ENCODE measurements at places on chromosomes 12 and 14.
A peak's percentile ranks its signal among the peaks of the same experiment; 100 is the strongest.

GRCh38 chr12:48815126-48816110, 2.9 kb upstream of the CACNB3 start:
- peak; percentile 91 for DNase-seq

- DNase-seq = peak; percentile 23
Measured at GRCh38 chr12:116675339-116676107, 62.3 kb downstream of the SPRING1 start.

- DNase-seq = no peak
Measured at GRCh38 chr12:128754275-128754674, 69.5 kb downstream of the SLC15A4 start.

DNA sequence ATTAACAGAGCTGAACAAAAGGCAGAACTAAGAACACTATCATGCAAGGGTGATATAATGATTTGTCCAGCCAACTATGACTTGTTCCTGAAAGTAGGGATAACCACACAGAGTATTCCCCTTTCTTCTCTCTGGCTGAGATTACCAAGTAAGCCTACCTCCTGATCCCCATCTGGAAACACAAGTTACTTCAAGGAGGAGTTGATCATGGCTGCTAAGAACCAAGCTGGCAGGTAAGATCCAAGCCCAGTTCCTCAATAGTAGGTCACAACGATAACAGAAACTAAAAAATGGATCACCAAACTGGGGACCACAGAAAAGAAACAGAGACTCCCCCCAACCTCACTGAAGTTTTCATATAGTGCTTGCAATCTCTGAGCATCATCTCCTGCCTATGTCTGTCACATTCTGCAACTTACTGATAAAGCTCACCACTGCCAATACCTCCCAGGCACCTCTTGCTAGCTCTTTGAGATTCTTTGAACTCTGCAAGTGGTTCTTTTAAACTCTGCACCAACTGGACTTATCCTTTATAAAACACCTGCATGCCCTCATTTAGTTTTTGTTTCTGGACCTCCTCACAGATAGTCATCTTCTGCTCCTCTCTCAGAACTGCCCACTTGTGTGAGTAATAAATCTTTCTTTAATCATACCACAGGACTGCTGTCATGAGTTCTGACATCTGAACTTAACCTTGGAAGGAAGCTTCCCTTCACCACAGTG, 76.6 kb downstream of the LRP6 start:
- no peak for DNase-seq

DNA sequence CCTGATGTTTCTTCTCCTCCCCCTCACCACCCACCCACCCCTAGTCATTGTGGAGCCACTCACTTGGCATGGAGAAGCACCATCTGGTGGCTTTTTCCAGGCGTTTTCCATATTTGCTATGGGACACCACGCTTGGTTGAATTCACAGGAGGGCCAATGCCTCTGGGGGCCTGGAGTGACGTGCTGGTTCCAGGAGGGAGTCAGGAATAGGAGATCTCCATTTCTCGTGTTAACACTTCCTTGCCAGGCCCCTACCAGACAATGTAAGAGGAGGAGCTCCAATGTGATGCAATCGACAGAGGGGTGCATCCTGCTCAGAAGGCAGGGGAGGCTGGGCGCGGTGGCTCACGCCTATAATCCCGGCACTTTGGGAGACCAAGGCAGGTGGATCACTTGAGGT, 21.6 kb upstream of the TESC start:
- no peak for DNase-seq

DNA sequence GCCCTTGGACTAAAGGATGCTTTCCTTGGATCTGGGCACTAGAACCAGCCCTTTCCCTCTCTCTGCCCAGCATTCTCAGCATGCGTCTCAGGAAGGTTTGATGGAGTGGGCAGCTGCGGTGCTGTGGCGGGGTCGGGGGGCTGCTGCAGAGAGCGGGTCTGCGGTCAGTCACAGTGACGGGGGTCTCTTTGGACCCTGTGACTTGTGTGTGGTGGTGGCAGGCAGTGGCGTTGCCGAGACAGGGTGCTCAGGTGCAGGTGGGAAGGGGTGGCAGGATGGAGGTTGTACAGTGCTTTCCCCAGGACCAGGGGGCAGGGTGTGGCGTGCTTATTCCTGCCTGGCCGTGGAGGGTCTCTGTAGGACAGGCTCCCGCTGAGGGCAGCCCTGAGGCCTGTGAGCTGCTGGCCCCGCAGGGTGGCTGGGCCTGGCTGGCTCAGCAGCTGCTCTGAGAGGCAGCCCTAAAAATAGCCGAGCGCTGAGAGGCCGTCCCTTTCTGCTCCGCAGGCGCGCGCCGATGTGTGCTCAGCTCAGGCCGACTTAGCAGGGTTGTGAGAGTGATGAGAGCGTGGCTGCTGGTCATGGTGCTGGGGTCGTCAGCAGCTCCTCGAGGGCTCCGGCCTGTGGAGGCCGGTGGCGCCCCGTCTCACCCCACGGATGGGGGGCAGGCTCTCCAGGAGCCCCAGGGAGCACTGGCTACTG, 9.7 kb downstream of the PACS2 start:
- no peak for DNase-seq

DNA sequence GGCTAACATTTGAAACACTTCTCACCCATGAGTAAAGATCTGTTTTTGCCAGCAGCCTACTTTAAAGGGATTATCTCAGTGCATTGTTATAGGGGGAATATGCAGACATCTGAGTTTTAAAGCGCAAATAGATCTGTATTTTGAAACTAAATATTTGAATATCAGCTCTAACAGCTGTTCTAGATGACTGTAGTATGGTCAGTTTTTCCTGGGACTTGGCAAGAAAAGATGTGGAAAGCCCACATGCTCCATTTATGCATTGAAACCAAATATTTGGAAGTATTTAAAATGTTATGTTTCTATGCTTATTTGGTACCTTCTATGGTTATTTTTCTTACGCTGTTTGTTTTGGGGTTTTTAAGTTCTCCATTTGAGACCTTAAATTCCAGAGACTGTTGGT, 41.7 kb downstream of the RIC8B start:
- no peak for DNase-seq

DNA sequence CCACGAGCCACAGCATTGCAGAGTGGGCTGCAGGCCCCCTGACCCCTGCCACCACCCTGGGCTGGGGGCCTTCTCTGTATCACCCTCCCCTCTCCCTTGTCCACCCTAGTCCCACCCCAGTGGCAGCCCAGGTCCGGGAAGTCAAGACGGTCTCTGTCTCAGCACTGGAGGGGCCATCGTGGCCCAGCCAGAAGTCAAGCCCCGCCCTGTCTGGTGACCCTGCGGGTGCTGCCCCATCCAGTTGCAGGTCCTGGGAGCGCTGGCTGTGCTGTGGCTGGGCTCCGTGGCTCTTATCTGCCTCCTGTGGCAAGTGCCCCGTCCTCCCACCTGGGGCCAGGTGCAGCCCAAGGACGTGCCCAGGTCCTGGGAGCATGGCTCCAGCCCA, 2.7 kb downstream of the PLD4 start:
- no peak for DNase-seq

DNA sequence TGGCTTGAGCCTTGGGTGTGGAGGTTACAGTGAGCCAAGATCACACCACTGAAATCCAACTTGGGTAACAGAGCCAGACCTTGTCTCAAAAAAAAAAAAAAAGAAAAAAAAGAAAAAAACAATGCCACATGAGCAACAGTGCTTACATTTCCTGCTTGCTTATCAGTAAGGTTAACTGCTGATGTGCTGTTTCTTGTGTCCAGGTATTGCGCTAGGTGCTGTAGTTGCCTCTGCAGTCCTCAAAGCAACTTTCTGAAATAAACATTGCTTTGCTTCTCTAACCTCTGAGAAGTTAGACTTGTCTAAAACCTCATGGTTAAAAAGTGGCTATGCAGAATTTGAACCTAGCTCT, 24.7 kb downstream of the RNF34 start:
- no peak for DNase-seq

GRCh38 chr12:105040476-105040875, 43.8 kb downstream of the ALDH1L2 start:
- DNase-seq = no peak

- no peak for DNase-seq
Measured at GRCh38 chr14:64158608-64159007, 135.6 kb downstream of the ESR2 start.

DNA sequence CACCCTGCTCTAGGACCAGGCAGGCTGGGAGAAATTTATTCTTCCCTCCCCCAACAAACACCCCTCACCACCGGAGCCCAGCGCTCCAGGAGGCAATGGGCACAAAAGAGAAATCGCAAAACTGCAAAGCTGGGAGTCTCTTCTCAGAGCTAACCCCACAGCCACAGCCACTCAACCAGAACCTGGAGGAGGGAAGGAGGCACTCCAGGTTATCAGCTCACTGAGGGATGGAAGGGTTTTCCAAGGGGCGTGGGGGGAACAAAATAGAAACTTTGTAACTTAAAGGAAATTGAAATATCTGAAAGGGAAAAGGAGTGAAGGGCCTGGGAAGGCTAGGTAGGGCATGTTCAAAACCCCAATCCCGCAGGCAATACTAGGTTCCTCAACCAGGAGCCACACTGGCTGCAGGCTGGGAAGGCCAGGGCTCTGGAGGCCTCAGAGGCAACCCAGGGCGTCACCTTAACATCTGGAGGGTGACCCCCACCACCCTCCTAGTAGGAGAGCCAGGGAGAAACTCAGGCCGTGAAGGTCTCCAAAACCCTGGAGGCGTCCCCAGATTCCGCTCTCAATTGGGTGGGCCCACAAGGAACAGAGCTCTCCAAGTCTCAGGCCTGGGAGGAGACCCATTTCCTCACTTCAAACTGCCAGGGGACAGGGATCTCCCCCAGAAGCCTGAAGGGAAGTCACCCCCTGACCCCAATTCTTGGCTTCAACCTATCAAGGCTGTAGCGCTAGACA, 3.2 kb downstream of the KDM2B start:
- no peak for DNase-seq

- peak; percentile 51 for DNase-seq
Measured at GRCh38 chr12:124392271-124392666, 97.4 kb downstream of the RFLNA start.

Measured in tibial artery (tissue), 4 donors.